Bronchial epithelial cell (primary cell): ENCODE measurements at places on chromosomes 5 and 9. TPM values are rescaled to one million over a fixed set of nuclear protein-coding genes. Genes with fewer than 3 reads are reported as not detected.

DNA sequence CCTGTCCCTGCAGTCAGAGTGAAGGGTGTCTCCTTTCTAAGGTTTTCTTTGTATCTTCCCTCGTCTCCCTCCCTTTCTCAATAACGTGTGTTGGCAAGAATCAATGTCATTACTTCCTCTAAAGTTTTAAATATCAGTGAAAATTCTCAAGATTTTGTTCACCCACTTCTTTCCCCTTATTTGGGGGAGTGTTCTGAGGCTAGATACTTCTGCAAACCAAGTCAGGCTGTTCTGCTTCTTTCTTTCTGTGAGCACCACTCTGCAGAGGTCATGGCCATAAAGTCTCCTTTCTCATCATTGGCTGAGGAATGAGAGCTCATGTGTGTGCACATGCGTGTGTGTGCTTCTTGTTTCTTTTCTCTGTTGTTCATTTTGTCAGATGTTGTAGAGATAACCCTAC lies 26.6 kb upstream of the SPATA31C2 start:
- no peak for DNase-seq

GRCh38 chr9:76658510-76659231 lies 105.6 kb upstream of the PCA3 start:
- DNase-seq: peak; percentile 64

PHAX gene
- 39.7 and 56.9 TPM in 2 replicates for total RNA-seq

GRCh38 chr9:111016426-111017045 lies 21.7 kb downstream of the LPAR1 start:
- DNase-seq: peak; percentile 84

GRCh38 chr5:173675287-173675996 lies 59.0 kb upstream of the BOD1 start:
- DNase-seq: no peak

DNA sequence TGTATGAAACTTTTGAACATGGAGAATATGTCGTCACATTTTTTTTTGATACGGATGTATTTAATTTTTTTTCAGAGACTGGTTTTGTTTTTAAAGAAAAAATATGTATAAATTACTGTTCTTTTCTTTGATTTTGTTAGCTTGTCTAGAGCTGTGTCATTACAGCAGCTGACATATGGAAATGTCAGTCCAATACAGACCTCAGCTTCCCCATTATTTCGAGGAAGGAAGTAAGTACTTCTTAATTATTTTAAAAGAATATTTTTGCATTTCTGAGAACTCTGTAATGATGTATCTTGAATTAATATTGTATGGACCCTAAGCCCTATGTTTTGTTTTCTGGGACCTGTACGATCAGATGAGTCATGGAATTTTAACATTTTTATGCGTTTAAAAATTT lies 7.6 kb downstream of the TENT2 start:
- no peak for DNase-seq
